ENCODE measurements at places on chromosomes 3 and 15. TPM values are rescaled to one million over a fixed set of nuclear protein-coding genes. Genes with fewer than 3 reads are reported as not detected.

DNA sequence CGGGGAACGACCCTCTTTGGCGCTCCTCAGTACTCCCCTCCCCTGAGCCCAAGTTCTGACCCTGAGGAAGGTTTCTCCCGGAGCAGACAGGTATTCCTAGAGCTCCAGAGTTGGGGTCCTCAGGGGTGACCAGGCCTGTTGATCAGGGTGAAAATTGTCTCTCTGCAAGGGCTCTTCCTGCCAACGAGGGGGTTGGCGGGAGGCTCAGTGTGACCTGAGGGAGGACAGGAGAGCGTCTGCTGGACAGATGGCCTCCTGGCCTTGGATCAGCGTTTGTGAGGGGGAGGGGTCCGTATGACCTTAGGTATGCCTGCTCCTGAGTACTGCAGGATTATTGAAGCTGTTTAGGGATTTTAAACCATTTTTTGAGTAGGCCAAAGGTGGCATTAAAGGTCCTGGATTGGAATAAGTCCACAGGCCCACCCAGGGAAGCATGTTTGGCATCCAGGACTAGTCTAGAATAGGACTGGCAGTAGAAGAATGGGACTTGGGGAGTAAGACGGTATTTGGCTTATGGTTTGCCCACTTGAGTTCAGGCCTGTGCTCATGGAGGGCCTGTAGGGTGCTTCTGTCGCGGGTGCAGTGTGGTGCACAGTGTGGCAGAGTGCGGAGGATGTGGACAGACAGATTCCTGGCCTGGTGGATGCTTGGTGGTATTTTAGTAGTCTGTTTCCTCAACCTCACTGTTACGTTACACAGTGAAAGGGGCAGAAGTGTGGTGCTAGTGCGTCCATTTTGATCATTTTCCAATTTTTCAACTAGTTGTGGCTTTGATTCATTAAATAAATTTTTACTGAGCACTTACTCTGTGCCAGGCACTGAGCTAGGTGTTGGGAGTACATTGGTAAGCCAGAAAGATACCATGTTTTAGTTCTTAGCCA lies 959 bp downstream of the ZNF592 start:
- DNase-seq = peak; percentile 88

DNA sequence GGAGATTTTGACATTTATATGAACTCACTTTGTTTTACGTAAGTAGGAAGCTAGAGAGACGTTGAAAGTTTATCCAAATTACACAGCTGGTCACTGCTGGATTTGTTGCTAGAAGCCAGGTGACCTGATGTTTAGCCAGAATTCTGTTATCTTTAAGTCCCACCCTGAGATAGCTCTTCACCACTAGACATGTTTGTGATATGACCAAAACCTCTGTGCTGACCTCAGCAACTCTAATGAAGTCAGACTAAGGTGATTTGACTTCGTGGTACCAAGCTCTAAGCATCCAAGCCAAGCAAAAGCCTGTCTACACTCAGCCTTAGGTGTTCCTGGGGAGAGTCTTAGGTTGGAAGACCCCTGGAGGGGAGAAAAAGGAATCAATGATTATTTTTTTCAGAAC lies 102.4 kb downstream of the ARRDC4 start:
- DNase-seq = no peak

Gene SAMD7
- total RNA-seq = not detected

Gene SMCO1
- total RNA-seq = not detected

DNA sequence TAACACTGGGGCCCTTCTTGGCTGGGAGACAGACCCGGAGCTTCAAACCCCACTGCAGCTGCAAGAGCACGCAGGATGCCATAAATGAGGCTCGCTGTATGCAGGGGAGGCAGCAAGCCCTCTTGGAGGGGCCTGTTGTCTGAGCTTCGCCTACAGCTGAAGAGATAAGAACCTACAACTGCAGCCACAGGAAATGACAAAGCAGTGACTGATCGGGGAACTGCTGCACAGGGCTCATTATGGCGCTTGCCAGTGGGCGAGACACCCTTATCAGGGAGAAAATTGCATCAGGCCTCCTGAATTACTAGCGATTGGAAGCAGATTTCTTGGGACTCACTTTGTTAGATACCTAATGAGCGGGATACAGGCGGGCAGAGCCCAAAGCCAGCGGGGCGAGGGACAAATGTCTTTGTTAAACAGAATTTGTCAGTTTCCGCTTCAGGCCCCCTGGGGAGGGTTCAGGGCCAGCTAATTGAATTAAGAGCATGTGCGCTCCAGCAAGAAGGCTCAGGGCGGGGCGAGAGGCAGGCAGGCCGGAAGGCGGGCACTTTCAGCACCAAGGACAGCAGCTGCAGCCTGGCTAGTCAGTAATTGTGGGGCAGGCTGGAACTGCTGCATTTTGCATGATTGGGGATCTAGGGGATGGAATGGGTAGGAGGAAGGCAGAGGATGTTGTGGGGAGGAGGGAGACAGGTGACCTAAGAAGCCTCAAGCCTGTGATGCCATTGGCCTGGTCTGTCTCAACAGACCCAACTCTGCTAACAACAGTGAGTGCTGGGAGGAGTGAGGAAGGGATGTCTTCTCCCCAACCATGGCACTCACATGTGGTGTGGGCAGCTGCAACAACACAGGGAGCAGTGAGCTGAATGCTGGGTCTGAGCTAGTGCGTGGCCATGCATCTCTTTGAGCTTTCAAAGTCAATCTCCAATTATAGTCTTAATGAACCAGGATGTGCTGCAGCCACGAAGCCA lies 55.3 kb downstream of the CCDC33 start:
- DNase-seq = peak; percentile 96

DNA sequence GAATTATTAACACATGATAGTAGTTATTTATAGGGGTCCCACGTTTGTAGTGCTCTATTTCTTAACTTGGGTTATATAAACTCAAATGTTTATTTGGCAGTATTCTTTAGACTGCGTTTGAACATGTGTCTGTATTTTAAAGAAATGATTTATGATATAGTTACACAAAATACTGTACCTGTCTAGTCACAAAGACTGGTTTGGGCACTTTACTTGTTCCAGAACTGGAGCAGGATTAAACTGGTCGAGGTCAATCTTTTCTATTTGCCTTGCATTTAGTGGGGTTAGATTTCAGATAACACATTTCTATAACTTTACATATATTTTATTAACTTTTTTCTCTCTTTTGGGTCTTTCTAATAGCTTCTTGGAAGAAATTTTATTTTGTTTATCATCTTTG lies 39.5 kb downstream of the HACD3 start:
- DNase-seq = no peak

- DNase-seq = no peak
These were observed 375.8 kb upstream of the ARPP21 start for GRCh38 chr3:35263477-35263876.

All from osteoblast (primary cell).